Esophagus muscularis mucosa (tissue), 4 donors: ENCODE measurements at places on chromosomes 16 and 17. TPM values are rescaled to one million over a fixed set of nuclear protein-coding genes. Genes with fewer than 3 reads are reported as not detected.
A peak's percentile ranks its signal among the peaks of the same experiment; 100 is the strongest.

GRCh38 chr17:50194140-50194933 lies 7.1 kb downstream of the COL1A1 start:
- no peak for DNase-seq

- no peak for DNase-seq
These were observed 109.5 kb downstream of the CDH11 start for GRCh38 chr16:65012357-65012756.

GRCh38 chr17:44910231-44911106 lies 4.8 kb downstream of the GFAP start:
- DNase-seq = no peak

DNA sequence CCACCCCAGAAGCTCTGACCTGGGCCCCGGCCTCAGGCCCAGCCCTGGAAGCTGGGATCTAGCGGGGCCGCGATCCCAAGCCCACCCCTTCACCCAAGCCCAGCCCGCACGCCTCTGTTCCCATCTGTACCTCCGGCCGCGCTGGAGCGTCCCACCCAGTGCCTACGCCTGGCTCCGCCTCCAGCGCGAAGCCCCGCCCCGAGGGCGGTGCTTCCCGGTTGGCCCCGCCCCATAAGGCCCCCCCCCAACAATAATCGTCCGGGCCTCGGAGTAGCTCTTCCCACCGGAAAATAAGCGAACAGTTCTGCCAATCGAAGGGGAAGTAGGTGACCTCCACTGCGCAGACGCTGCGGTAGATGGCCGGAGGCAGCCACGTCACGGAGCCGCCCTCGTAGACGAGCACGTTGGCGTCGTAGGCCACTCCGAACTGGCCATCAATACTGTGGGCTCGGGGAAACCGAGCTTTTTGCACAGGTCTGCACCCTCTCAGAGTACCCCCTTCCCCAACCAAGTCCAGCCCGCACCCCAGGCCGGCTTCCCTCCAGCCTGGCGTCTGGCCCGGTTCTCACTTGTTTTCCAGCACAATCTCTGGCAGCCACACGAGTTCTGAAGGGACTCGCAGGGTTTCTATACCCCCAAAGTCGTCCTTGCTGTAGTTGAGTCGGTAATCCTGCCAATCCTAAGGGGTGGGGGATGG lies 1.1 kb downstream of the CHRNE start:
- DNase-seq = no peak

DNA sequence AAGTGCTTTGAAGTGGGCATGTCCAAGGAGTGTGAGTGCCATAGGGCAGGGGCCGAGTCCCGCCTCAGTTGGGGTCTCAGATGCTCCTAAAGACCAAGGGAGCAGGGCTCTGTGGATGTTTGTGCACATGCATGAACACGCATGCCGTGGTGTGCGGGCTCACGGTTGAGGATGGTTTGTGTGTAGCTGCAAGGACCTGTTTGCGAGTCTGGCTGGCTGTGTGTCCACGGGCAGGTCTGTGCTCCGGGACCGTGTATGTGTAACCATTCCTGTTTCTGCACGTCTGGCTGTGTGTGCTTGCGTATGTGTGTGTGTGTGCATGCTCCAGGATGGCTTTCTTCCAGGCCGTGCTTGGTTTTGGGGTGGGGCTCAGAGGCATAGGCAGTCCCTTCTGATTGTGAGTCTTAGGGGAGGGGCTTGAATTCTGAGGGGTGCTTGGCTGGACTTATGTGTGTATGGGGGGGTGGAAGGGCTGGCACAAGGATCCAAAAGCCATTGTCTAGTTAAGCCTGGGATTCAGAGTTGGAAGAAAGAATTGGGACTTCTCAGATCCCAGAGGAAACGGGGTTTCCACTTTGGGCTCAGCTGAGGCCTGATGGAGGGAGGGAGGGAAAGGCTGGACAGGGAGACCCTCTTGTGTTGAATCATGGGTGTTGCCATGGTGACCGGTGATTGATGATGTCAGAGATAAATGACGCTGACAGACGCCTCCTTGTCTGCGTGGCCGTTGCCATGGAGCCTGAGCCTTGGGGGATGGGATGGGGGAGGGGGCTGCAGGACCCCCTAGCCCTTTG lies 14.4 kb downstream of the GJD3 start:
- DNase-seq = no peak

DNA sequence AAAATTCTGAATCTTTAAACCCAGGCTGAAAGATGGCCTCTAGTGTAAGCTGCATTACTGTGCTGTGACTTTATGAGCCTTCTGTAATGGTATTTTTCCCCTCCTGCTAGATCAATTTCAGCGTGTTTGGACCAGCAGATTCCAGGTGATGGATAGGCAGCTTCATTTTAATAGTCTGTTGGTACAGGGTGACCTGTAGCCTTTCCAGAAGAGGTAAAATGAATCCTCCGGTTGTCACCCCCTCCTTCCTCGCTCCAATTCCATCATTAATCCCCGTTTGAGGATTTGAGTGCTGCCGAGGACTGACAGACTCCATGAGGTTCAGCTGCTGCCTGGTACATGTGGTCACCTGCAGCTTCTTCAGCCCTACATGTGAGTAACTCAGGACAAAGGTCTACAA lies 48.9 kb downstream of the MYH3 start:
- DNase-seq = no peak

GRCh38 chr17:45311760-45312476 lies 4.9 kb downstream of the MAP3K14 start:
- DNase-seq = no peak

DNA sequence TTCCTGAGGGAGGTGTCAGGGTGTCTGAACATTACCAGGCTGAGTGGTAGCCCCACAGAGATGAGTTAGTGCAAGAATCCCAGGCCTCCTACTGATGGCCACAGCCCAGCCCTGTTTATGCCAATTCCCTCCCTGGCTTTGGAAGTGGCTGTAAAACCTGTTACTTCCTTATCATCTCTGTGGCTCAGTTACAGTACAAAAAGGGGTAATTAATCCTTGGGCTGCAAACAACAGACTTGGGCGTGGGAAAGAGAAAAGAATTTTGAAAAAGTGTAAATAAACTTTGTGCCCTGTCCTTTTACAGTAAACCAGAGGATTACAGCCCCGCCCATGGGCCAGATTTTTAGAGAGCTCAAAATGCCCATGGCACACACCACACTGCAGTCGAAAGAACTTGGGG lies 73.1 kb upstream of the AXIN2 start:
- DNase-seq = no peak

- no peak for DNase-seq
These were observed 20.2 kb upstream of the UMOD start for GRCh38 chr16:20372701-20373100.

GRCh38 chr17:80798595-80799537 lies 192.8 kb upstream of the CHMP6 start:
- DNase-seq = no peak

- DNase-seq = no peak
These were observed 70.3 kb downstream of the PMP22 start for GRCh38 chr17:15194859-15195277.

DNA sequence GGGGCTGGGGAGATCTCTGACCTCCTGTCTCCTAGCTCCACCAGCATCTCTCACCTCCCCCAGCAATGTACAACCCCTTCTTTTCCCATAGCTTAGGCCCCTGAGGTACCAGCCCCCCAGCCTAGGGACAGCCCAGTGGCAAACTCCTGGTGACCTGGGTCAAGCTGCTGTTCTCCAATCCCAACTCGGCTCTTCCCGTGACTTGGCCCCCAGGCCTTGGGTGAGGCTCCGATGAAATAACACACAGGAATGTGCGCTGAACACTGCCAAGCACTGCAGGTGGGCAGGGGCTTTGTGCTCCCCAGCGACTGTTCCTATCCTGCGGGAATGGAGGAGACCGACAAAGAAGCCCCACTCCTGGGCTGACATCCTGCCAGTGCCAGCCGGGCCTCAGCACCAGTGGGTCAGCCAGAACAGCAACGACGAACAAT lies 63.7 kb upstream of the AMZ2 start:
- DNase-seq = no peak

DNA sequence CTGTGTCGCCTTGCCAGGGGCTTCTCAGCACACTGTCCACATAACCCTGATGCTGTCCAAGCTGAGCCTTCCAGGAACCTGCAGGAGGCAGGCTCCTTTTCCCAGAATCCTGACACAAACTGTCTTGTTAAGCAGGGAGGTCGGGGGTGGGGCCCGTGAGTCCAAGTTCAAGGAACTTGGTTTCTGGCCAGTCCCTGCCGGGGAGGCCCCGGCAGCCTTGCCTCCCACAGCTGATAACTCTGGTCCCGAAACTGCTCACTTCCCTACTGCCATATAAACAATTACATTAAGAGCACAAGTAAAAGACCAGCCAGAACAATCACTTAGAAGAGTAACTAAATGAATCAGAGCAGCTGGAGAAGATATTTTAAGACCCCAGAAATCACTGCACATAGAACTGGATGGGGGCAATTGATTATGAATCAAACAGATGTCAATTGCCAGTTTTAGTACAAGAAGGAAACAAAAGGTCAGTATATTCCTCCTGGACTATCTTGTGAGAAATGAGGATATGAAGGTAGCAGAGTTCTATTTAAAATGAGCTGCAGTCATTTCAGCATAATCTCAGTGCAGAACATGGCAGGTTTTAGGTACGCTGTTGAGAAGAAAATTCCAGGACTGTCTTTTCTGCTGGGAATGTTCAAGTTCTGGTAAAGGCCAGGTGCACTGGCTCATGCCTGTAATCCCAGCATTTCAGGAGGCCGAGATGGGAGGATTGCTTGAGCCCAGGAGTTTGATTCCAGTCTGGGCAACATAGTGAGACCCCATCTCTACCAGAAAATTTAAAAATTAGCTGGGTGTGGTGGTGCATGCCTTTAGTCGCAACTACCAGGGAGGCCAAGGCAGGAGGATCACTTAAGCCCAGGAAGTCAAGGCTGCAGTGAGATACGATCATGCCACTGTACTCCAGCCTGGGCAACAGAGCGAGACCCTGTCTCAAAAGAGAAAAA lies 169.8 kb downstream of the PITPNC1 start:
- DNase-seq = peak; percentile 93

GRCh38 chr17:8360751-8361150 lies 15.8 kb downstream of the KRABD2 start:
- DNase-seq = no peak

- no peak for DNase-seq
These were observed 11.0 kb downstream of the ITGAM start for GRCh38 chr16:31270795-31271194.

GRCh38 chr16:1034230-1035065 lies 38.1 kb upstream of the SSTR5 start:
- no peak for DNase-seq

- DNase-seq = no peak
These were observed 1.1 kb upstream of the P2RX5 start for GRCh38 chr17:3697103-3697476.

- peak; percentile 34 for DNase-seq
These were observed 75.5 kb upstream of the IRX6 start for GRCh38 chr16:55248494-55248893.

DNA sequence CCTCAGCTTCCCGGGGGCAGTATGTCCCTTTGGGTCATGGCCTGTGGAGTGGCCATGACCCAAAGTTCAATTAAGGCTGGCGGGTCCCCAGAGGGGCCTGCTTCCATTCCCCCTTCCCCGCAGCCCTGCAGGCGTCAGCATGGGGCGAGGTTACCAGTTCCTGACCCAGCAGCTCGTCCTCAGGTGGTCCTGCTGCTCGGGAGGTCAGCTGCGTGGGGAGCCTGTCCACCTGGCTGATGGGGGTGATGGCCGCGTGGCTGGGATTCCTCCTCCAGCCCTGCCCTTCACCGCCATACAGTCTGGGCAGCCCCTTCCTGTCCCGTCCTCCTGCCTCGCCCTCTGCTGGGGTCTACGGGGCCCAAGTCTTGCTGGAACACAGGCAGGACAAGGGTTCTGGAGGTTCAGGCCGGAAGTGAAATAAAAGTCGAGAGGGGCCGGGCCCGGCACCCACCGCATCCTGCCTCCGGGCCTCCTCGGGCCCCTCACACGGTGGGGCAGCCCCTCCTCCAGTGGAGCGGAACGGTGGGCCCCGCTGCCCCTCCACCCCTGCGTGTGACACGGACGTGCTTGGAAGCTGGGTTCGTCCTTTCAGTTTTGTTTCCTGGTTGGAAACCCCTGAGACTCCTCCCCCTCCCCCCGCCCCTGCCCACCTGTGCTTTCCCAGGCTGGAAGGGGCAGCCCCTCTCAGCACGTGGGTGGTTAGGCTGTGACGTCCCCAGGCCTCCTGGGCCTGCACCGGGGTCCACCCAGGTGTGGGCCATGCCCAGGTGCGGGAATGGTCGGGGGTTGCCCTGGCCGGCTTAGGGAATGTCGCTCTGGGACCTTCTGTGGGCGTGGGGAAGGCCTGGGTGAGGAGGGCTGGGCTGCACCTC lies 6.8 kb downstream of the UBALD2 start:
- DNase-seq = no peak

DNA sequence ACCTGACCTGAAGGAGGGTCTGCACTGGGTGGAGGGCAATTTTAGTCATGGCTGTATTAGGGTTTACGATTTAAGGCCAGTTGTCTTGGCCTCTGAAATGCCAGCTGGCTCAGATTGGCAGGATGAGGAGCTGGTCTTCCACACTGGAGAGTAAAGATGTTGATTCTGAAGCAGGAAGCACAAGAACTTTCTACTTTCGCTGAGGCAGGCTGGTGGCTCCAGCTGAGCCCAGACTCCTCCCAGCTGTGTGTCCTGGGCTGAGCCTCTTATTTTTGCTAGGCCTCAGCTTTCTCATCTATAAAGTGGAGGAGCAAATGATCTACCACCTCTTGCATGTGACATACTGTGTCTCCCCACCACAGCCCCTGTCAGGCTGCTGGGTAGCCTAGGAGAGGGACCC lies 74.4 kb downstream of the MRM1 start:
- no peak for DNase-seq

Gene OTOP2
- not detected for total RNA-seq

Gene WNT9B
- 0.65 TPM for total RNA-seq

Gene TMEM220
- 9.6 TPM for total RNA-seq

Gene GSG1L
- total RNA-seq = not detected

Gene SLC12A3
- not detected for total RNA-seq

Gene CES1
- 71.8 TPM for total RNA-seq

Gene KRTAP4-3
- total RNA-seq = not detected

Gene PERCC1
- not detected for total RNA-seq

Gene CCL3
- 0.33 TPM for total RNA-seq

Gene CHRNB1
- total RNA-seq = 5.0 TPM
